ENCODE measurements at places on chromosomes 7 and 10.

DNA sequence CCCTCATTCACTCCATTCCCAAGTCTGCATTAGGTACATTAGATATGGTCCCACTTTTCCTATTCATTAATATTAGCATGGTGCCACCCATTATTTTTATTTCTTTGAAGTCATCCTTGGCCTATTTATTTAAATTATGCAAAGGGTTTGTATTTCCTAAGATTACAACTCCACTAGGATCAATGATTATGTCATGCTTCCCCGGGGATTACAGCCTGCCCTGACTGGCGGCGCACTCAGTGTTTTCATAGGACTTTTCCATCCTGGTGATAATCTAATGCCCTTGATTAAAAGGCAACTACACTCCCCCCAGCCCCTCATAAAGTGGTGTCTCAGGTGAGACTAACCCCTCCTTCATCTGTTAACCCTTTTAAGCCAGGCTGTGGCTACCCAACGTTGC is 187.2 kb downstream of the POU6F2 start:
- no peak for DNase-seq

GRCh38 chr10:44361109-44361508 is 23.8 kb downstream of the CXCL12 start:
- no peak for DNase-seq

DNA sequence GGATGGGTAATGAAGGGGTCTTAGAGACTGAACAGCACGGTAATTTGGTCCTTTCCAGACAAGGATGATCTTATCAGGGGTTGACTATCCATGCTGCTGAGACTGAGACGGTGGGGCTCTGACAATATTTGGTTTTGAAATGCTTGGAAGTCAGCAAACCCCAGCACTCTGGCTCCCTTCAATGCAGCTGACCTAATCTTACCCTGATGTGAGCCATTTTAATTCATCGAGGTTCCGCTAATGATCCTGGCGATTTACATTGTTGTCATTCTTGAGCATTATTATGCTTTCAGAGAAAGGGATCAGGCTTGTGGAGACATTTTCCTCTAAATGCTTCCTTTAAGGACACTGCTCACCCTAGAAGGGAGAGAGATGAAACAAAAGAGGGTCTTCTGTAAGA is 114.6 kb upstream of the BMPER start:
- DNase-seq = no peak

- DNase-seq = no peak
Measured at GRCh38 chr7:41328544-41328943, 374.3 kb downstream of the INHBA start.

DNA sequence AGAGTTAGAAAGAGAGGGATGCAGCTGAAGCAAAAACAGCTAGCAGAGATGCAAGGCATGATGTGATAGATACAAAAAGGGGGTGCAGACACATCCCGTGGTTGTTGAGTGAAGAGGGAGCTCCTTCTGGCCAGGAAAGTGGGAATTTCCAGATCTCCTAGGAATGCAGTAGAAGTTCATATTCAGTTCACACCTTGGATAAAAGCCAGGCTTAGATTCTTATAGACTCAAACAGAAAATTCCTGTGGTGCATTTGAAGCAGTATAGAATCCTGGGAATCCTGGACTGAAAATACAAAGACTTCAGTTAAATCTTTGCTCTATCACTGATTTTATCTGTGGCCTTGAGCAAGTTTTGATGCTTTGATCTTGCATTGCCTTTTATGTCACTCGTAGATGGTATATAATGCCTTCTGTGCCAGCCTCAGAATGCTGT is 33.9 kb downstream of the SGPL1 start:
- DNase-seq = no peak

- DNase-seq = no peak
Measured at GRCh38 chr7:142870147-142870559, 15.3 kb downstream of the EPHB6 start.

- DNase-seq = no peak
Measured at GRCh38 chr10:128859738-128860386, 607.2 kb upstream of the MGMT start.

GRCh38 chr7:41448104-41448503 is 254.8 kb downstream of the INHBA start:
- no peak for DNase-seq
